ENCODE measurements at places on chromosomes 1 and 21.

GRCh38 chr1:92363401-92363800, 64.5 kb downstream of the RPAP2 start:
- DNase-seq, result no peak

DNA sequence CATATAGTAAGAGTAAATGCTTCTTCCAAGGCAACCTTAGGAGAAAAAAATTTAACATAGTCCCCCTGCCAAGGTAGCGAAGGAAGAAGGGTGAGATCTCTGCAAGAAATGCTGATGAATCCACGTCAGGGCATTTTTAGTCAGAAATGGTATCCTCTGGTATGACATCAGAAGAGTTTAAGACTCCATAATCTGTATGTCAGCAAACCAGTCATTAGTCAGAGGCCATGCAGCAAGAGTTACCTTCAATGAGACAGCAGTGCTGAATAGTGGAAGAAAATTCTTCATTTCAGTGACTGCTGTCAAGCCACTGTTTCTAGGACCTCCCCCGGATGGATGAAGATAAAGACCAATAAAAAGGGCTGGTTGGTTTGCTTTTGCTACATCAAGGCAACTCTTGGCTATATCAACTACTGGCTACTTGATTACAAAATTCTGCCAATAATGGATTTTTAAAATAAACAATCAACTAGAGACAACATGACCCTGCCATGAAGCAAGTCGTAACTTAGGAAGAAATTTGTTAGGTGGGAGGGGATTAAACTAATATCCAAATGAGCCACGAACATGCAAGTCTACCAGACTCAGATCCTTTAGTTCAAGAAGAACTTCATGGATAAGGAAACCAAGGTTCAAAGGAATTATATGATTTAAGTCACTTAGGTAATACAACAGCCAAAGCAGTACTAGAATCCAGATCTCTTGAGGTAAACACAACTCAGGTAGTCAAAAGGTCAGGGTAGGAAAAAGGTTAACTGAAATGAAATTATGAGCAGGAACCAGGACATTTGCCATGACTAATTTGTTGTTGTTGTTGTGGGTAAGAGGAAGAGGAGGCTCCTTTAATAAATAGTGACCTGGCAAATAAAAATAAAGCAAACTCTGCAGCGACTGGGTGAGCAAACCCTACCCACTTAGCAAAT, 25.6 kb upstream of the GUCA2A start:
- no peak for DNase-seq

DNA sequence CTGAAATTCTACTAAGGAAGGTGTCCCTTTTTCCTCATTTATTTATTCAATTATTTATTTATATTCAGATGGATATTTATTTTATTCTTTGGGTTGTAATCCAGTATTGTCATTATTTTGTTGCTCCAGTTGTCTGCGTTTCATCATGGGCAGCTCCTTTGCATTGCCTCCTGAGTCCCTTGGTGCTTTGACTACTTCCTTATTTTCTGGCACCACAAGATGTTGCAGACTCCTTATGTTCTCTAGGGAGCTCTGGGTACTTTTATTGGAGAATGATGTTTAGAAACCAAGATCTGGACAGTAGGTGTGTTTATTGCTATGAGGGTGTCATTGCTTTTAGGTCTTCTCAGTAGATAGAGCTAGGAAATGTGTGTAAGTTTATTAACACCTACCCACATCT, 59.9 kb upstream of the ERRFI1 start:
- no peak for DNase-seq

- no peak for DNase-seq
Measured at GRCh38 chr1:202129453-202130296, 7.0 kb downstream of the GPR37L1 start.

GRCh38 chr1:153763365-153764225, 11.6 kb upstream of the SLC27A3 start:
- DNase-seq, result no peak

GRCh38 chr1:28437264-28437923, 67.9 kb downstream of the PHACTR4 start:
- no peak for DNase-seq

GRCh38 chr1:217525773-217526490, 105.0 kb downstream of the GPATCH2 start:
- DNase-seq, result no peak

- no peak for DNase-seq
Measured at GRCh38 chr21:34227386-34227852, 136.4 kb upstream of the KCNE2 start.

Data from effector CD8-positive, alpha-beta T cell (primary cell).